NCI-H1105 treated with DMSO at 0.1 percent for 48 hours (cell line): ENCODE measurements at places on chromosomes 11 and 22.

DNA sequence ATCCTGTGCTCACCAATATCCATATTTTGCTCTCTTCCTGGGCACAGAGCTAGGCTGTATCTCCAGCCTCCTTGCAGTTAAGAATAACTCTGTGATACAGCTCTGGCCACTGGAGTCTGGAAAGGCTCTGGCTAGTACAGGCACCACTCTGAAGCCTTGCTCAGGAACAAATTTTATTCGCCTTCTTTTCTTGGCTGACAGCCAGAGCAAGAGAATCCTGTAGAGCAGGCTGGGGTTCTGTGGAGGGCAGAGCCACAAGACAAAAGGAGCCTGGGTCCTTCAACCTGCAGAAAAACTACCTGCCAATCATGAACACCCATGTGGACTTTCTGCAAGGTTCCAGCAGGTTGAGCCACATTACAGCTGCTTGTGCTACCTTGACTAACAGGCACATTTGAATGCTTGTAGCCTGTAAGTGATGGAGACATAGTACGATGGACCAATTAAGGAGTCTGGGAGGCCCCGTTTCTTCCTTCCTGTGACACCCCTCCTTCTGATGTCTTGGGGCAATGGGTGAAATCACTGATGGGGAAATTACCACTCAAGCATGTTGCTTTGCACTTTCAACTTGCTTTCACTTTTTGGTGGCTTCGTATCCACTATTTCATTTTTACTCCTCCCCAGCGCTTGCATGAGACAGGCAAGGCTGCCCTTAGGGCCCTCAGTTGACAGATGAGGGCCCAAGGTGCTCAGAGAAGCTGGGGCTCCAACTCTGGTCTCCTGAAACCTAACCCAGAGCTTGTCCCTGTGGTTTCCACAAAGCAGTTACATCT lies 267.2 kb upstream of the SYN3 start:
- peak; percentile 66 for DNase-seq

- DNase-seq, result no peak
Measured at GRCh38 chr11:128720522-128720985, 26.7 kb downstream of the FLI1 start.

DNA sequence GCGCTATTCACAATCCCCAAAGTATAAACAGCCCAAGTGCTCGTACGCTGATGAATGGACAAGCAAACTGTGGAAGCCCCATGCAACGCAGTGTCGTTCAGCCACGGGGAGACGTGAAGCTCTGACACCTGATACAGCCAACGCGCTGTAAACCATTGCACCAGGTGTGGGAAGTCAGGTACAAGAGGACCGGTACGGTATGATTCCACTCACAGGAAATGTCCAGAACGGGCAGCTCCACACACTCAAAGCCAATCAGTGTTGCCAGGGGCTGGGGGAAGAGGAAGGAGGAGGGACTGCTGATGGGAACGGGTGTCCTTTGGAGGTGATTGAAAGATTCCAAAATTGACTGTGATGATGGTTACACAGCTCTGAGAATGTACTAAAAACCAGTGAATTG lies 64.5 kb downstream of the BRD1 start:
- DNase-seq, result no peak

DNA sequence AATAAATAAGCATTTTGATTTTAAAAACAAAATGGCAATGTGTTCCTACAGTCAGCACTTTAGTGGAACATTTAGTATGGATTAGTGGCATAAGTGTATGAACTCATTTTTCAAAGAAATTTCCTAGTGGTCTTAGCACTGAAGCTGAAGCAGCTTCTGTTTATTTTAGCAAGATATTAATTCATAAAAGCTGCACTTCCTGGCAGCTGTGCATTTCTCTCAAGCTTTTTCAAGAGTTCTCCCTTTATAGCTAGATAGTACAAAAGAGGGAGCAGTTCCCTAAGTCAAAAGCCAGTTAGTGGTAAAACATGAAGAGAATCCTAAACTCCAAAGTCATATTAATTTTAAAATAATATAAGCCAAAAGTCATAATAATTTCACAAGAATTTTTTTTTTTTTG lies 1036.0 kb upstream of the CCDC90B start:
- DNase-seq, result no peak

DNA sequence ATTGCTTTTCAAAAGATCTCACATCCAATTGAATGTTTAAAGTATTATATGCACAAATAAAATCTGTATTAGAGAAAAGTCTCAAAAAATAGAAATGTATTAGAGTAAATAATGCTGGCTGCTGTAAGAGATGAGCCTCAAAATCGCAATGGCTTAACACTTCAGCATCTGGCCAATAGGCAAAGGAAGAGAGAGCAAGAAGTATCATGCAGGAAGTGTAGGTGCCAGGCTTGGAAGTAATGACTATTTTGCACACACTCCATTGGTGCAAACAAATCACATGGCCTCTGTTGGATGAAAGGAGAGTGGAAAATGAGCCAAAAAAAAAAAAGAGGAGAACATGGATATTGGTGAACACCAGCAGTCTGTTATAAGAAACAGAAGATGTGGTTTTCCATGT lies 193.0 kb upstream of the E2F8 start:
- no peak for DNase-seq

DNA sequence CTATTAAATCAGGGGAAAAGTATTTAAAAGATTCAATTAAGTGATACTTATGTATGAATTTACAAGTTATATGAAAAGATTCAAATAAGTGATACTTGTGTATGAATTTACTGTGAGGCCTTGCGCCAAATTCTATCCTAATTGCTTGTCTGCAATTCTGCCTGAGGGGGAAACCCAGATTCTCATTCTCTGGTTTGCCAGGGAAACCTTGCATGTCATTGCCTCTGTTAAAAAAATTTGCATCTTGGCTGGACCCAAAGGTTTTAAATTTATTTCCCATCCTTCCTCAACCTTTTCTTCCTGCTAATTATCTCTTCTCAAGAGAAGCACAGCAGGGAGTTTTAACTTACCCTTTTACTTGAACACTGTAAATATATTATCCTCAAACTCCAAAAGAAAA lies 13.8 kb downstream of the OLFML1 start:
- DNase-seq, result no peak

GRCh38 chr22:17772249-17772957 lies 1.9 kb downstream of the BID start:
- no peak for DNase-seq

- no peak for DNase-seq
Measured at GRCh38 chr11:57885298-57886050, 123.9 kb downstream of the CTNND1 start.

- no peak for DNase-seq
Measured at GRCh38 chr11:48036466-48036865, 56.1 kb downstream of the PTPRJ start.

- no peak for DNase-seq
Measured at GRCh38 chr22:49638788-49639187, 188.9 kb downstream of the BRD1 start.
